Stimulated activated CD8-positive, alpha-beta memory T cell treated with anti-CD3 and anti-CD28 coated beads, Interleukin-7, amount 100 ng/mL, for 4 hours (primary cell): ENCODE measurements at places on chromosomes 6 and 20.
A peak's percentile ranks its signal among the peaks of the same experiment; 100 is the strongest.

GRCh38 chr6:87908978-87909811 is 138.4 kb upstream of the SPACA1 start:
- no peak for DNase-seq

DNA sequence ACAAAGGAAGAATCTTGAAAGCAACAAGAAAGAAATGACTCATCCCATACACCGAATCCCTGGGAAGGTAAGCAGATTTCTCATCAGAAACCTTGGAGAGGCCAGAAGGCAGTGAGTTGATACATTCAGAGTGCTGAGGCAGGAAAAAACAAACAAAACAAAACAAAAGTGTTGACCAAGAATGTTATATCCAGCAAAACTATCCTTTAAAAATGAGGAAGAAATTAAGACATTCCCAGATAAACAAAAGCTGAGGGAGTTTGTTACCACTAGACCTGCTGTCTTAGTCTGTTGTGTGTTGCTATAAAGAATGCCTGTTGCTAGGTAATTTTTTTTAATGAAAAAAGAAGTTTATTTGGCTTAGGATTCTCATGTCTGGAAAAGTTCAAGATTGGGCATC is 33.7 kb upstream of the PPP1R3G start:
- DNase-seq: no peak

DNA sequence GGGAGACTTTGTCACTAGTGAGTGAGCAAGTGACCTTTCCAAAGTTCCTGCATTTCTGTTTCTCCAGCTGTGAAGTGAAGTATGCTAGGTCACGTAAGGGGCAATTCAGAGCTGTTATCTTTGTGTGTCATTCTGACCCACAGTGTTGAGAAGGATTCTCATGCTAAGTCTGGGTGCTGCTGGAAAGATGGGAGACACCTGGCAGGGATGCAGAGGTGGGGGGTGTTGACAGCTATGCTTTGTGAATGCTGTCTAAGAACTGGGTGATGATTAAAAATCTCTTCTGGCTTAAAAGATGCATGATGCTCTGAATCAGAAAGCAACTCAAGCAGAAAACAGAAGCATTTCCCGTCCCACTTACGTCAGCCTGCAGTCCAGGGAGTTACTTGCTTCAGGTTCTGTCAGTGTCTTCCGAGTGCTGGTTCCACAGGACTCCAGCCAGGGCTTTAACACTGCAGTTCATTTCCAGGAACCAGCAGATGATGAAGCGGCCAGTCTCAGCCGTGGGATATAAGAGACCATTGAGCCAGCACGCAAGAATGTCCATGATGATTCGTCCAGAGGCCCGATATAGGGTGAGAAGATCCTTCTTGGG is 30.9 kb upstream of the ASXL1 start:
- DNase-seq: no peak

DNA sequence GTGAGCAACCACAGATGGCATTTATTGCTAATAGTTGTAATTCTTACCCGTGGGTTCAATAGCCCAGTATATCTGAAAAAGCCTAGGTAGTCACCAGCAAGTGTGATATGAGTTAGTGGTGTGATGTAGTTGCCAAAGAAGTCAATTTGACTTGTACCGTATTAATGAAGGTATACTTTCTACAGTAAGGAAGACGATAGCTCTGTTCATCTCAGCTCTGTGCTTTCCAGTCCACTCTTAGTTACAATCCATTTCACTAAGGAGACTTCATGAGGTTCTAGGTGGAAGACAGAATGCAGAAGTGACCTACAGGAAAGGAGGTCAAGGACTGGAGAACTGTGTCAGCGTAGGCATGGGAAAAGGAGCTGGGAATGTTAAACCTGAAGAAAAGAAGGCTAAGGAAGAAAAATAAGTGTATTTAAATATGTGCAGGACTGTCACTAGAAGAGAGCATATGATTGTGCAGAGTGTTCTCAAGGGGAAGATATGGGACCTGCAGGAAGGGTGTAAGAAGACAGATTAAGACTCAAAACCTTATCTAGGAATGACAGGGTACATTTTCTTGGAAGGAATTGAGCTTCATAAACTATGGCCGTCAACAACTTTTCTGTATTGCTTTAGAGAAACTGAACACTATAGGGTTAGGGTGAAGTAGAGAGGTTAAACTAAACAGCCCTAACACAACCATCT is 116.9 kb upstream of the SCGN start:
- no peak for DNase-seq

DNA sequence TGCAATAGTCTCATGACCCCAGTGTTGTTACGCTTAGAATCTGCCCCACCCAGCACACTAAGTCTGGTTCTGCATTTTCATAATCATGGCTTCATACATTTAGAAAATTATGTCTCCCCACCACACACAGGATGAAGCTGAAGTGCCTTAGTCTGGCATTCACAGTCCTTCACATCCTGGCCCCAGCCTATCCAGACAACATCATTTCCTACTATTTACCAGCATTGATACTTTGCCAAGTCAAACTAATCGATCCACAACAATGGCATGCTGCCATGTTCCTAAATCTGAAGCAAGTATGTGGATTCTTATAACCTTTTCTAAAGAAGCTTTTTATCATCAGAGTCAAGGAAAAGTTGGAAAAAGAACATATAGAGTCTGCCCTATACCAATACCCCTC is 132.4 kb upstream of the FBXL4 start:
- no peak for DNase-seq

DNA sequence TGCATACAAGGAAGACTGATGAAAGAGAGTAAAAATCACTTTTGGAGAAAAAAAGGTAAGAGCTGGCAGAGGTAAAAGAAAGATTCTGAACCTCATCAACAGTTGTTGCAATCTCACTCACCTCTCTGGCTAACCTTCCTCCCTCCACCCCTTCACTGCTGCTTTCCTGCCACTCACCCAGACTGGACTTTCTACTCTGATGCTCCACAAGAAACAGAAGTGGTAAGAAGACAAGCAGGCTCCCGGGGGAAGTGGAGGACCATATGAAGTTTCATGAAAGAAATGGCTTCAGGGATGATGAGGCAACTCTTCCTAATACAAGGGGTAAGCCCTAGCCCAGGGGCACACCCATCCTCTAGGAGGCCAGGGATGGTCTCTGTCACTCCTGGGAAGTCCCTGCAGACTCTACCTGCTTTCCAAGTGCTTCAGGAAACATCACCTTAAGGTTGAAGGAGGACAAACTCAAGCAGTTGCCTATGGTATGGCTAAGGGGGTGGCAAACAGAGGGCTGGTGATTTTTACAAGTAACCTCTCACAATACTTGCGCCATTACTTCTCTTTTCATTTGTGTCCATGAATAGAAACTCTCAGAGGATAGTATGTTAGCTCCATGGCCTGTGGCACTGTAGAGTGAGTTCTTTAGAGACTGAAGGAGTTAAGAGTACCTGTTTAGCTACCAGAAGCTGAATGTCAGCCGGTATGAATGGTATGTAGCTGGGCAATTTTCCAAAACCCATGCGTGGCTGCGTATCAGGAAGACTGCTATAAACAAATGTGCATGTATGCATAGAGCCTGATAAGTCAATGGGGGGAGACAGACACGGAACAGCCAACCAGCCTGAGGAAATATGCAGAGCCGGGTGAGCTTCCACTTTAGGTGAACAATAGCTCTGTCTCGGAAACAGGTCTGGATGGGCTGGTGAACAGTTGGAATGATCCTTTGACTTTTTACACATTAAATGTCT is 112.0 kb downstream of the BACH2 start:
- DNase-seq: no peak

- DNase-seq: no peak
Measured at GRCh38 chr6:50889497-50889896, 70.8 kb downstream of the TFAP2B start.

DNA sequence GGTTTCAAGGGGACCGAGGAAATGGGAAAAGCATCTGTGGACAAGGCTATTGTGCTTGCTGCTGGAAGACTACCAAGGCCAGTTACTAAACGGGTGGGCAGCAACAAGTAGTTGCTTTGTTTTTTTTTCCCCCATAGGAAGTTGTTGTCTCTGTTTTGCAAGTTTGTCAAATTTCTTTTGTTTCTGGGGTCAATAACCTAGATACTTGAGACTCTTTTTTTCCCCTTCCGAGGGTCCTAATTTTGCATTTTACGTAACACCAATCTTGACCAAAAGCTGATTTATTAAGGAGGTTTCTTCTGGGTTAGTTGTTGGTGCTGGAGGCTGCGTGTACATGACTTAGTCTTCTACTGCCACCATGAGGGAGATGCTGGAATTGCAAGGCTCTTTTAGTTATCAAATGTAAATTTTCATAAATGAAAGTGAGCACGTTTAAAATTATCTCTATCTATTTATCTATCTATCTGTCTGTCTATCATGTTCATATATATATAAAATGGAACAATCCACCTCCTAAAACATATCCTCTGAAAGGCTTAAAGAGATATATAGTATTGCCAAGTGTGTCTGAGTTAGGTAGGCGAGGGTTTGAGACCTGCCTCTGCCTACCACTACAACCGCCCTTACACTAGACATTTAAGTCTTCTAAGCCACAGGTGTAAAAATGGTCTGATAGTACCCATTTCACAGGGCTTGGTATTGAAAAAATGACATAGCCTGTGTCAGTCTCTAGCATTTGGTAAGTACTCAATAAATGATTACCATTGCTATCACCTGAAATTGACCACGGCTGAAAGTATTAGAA is 60.2 kb downstream of the GCLC start:
- peak; percentile 54 for DNase-seq

GRCh38 chr20:63778034-63778752 is 38.6 kb downstream of the SLC2A4RG start:
- DNase-seq: no peak

DNA sequence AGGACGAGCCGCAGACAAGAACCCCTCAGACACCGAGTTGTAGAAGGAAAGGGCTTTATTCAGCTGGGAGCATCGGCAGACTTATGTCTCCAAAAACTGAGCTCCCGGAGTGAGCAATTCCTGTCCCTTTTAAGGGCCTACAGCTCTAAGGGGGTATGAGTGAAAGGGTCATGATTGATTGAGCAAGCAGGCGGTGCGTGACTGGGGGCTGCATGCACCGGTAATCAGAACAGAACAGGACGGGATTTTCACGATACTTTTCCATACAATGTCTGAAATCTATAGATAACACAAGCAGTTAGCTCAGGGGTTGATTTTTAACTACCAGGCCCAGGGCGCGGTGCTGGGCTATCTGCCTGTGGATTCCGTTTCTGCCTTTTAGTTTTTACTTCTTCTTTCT is 226.4 kb upstream of the PLCB4 start:
- DNase-seq: no peak

DNA sequence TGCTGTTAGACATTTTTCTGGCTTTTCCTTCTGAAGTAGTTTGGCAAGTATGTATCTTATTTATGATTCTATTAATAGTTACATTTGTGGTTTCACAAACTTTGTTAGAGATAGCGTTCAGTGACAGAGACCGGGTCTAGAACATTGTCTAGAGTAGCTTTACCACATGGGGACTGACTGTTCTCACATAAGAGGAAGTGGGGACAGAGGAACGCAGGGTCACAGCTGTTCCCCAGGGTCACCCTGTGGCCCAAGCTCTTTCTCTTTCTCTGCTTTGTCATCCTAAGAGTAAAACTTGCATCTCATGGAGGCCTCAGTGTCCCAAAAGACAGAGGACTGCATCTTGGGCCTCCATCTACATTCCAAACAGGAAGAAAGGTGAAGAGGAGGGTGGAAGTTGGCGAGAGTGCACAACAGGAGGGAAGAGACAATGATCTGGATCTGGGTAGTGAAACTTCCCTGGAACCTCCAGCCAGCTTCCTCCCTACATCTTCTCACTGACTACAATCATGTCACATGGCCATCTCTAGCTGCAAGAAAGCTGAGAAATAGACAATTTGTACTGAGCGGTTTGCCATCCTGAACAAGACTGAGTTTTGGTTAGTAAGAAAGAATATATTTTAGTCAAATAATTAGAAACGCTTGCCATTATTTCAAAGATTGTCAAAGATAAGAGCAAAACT is 645.8 kb upstream of the ARID1B start:
- no peak for DNase-seq

GRCh38 chr6:14656649-14657048 is 539.1 kb downstream of the CD83 start:
- DNase-seq: no peak

- DNase-seq: peak; percentile 77
Measured at GRCh38 chr6:42547407-42548329, 16.2 kb upstream of the UBR2 start.

DNA sequence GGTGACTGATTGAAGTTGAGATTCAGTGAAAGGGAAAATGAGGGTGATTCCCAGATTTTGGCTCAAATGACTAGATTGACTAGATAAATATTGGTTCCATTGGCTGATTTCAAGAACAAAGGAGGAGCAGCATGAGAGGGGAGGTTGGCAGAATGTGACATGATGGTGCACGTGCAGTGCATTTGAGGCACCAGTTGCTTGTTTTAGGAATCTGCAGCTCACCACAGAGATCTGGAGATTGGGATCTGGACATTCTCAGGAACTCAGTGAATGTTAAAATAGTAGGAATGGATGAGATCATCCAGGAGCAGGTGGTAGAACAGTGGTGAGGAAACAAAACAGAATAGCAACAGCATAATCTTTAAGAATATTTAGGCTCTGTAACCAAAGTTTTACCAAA is 496.3 kb downstream of the DHX35 start:
- no peak for DNase-seq

- no peak for DNase-seq
Measured at GRCh38 chr6:134902074-134902861, 47.6 kb downstream of the ALDH8A1 start.

- DNase-seq: no peak
Measured at GRCh38 chr6:157665180-157665579, 157.9 kb upstream of the SNX9 start.

GRCh38 chr20:5890773-5891441 is 59.4 kb downstream of the TRMT6 start:
- no peak for DNase-seq

DNA sequence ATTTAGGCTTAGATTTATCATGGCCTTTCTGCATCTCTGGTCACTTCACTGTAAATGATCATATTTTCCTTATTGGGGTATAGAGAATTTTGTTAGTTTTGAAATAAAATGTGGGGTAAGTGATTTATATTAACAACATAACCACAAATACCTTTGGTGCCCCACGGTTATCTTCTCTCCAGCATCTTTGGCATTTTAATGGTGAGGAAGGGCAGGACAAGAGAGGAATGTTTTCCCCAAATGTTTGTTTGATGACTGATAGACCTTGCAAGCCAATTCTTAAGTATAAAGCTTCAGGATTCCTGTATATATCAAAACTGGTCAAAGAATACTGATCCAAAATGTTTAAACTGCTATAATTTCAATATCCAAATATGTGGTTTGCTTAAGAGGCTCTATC is 171.6 kb upstream of the SMLR1 start:
- no peak for DNase-seq

DNA sequence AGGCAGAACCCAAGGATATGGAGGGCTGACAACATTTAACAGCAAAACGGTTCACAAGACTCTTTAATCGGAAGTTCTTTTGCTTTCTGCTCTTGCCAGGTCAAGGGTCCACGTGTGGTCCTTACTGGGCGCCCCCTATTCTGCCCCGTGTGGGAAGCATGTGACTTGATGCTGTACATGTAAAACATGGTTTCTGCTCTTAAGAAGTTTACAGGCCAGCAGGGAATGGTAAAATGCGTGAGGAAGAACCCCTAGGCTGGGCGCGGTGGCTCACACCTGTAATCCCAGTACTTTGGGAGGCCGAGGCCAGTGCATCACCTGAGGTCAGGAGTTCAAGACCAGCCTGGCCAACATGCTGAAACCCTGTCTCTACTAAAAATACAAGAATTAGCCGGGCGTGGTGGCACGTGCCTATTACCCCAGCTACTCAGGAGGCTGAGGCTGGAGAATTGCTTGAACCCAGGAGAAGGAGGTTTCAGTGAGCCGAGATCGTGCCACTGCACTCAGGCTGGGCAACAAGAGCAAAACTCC is 19.3 kb downstream of the ZNF217 start:
- no peak for DNase-seq

- DNase-seq: no peak
Measured at GRCh38 chr6:131574133-131574532, 1.1 kb downstream of the ARG1 start.

- DNase-seq: no peak
Measured at GRCh38 chr6:25402125-25402524, 123.0 kb downstream of the CARMIL1 start.
